ENCODE measurements at places on chromosomes 2 and 18. TPM values are rescaled to one million over a fixed set of nuclear protein-coding genes. Genes with fewer than 3 reads are reported as not detected.

NR4A2 gene
- 1.8 TPM for total RNA-seq

DPP4 gene
- total RNA-seq = 4.6 TPM

B4GALT6 gene
- 8.5 TPM for total RNA-seq

POU3F3 gene
- total RNA-seq = 0.20 TPM

DNA sequence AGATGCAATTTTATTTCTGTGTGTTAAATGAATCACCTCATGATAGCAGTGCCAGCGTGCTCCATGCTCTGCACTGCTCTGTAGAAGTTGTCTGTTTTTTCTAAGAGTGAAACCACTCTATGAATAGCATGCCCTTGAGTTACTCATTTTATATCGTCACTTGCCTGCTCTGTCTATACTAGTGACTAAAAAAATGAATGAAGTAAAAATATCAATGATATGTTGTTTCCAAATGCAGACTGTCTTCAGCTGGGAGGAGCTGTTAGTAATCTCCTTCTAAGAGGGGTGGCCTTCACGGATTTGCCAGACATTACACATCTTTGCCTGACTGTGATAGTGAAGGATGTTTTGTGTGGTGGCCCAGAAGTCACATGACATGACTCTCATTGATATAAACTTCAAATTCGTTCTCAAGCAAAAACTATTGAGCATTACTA, 852.1 kb downstream of the CNTNAP5 start:
- ATAC-seq = no peak

DUSP2 gene
- total RNA-seq = 5.4 TPM

GRCh38 chr2:239625971-239626734, 225.3 kb upstream of the HDAC4 start:
- ATAC-seq = no peak

- ATAC-seq = no peak
Measured at GRCh38 chr18:49619801-49620200, 57.9 kb downstream of the LIPG start.

GULP1 gene
- total RNA-seq = 43.8 TPM

DNA sequence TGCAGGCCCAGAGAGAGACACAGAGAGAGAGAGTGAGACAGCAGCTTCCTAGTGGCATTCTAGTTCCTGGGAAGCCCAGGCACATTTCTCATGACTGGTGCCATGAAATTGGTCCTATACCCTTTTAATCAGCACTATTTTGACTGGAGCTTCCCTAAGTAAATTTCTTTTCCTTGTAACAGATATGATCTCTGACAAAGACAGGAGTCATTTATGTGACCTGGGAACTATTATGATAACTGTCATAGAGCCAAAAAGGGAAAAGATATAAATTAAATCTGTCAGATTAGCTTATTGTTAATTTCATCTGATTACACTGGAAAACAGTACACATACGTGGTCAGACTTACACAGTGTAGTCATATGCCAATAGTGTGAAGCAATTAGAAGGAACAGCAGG, 161.3 kb upstream of the HNRNPA3 start:
- no peak for ATAC-seq

GRCh38 chr2:199716807-199717586, 134.0 kb downstream of the FTCDNL1 start:
- ATAC-seq = no peak

DNA sequence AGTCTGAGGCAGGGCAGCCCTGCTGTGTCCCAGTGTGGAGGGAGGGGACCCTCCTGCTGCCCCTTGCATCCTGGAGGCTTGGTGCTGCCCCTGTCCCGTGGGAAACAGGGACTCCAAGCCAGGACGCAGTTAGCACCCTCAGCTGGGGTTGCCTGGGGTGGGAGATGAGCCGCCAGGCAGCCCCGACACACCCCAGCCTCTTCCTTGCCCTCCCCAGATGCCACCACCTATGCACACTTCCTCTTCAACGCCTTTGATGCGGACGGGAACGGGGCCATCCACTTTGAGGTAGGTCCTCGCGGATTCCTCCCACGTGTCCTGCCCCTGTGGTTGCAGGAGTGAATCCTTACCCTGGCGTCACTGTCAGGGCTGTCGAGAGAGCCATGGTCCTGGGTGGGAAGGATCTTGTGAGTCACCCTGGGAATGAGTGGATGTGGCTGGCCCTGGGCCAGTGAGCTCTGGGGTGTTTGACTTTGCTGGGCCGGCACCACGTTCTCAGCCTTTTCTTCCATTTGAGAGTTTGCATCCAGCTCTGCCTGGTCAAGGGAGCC, 27.5 kb upstream of the FAHD2A start:
- no peak for ATAC-seq

GRCh38 chr2:63438181-63438580, 150.1 kb downstream of the WDPCP start:
- no peak for ATAC-seq

GRCh38 chr2:176582990-176583481, 313.8 kb downstream of the MTX2 start:
- ATAC-seq = peak; percentile 57

- no peak for ATAC-seq
Measured at GRCh38 chr2:222479859-222480258, 55.5 kb downstream of the SGPP2 start.

DNA sequence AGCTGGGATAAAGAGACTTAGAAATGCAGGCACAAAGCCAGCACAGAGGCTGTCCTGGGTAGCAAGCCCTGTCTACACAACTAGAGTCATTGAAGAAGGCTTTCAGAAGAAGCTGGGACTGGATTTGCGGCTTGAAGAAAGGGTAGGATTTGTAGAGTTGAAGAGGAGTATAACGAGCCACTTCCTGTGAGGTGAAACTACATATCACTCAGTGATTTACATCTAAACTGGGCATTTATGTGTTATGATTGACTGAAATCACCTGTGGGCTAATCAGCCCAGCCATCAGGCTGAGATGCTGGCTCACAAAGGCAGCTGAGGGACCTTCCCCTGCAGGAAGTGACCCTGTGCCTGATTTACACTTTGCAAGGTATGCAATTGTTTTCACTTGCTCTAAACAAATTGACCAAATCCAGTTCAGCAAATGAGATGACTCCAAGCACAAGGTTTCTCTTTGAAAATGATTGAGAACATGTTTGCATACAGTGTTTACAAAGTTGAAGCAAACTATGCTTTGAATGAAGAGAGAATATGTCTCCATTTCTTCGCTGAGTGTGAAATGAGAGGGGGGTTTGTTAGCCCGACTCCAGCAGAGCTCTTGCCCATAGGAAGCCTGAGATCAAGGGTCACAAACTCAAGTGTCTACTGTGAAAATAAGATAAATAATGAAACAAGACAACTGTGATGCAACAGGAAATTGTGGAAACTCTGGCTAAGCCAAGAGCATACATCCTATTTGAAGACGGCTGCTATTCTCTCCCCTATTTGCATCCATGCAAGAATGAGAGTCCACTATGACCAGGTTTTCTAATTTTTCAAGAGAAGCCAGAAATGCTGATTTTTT, 69.3 kb upstream of the HK2 start:
- no peak for ATAC-seq

GRCh38 chr2:109637749-109638570, 23.8 kb downstream of the SOWAHC start:
- peak; percentile 50 for ATAC-seq

UGT1A8 gene
- total RNA-seq = not detected

- ATAC-seq = no peak
Measured at GRCh38 chr2:196324211-196324610, 152.8 kb upstream of the STK17B start.

- ATAC-seq = peak; percentile 25
Measured at GRCh38 chr2:29920130-29920577, 1.2 kb downstream of the ALK start.

DNA sequence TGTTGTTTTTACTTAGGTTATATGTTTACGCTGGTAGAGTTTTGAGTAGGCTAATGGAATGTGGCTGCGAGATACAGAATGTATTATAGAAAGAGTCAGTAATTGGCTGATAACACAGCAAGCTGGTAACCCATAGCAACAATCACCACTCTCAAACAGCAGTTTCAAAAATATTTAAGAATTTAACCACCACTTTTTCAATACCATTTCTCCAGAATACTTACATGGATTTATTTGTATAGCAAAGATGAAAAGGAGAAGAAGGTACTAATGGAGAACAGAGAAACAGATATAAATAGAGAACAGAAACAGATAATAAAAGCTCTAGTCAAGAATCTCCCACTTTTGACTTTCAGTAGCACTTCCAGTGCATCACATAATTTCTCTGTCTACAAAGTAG, 188.3 kb upstream of the SLC39A10 start:
- no peak for ATAC-seq

DNA sequence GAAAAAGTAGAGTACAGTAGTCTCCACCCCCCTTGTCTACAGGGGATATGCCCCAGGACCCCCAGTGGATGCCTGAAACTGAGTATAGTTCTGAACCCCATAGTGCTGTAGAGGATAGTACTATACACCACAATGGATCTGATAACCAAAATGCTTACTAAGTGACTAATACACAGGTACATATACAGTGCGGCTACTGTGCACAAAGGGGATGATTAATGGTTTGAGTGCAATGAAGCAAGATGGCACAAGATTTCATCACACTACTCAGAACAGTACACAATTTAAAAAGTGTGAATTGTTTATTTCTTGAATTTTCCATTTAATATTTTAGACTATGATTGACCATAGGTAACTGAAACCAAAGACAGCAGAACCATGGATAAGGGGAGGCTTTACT, 446.9 kb upstream of the NRP2 start:
- ATAC-seq = peak; percentile 19

DNA sequence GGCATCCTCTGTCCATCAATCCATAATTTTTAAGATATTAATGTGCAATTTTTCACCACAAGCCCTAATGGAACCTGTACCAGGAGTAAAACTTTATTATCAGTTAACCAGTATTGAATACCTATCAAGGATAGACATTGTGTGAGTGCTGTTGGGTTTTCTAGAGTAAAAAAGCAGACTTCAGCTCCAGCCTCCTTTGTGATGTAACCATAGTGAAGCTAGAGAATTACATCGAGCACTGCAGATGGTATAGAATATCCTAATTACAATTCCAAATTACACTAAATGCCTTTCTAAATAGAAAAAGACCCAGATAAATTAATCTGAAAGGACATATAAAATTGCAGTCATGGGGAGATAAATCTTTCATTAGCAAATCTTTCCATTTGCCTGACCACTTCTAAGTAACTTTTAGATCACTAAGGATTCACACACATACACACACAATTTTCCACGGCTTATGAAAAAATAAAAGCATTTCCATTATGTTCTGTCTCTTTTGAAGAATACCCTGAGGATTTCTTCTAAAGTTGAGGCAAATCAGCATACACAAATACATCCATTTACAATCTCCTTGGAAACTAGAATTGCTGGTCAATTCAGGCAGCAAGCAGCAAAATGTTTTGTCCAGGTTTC, 117.1 kb upstream of the TANK start:
- ATAC-seq = no peak

All from gastroesophageal sphincter (tissue), 4 donors.